ENCODE measurements at places on chromosomes 6 and 20.

GRCh38 chr20:60627751-60628565, 624.1 kb upstream of the CDH4 start:
- no peak for DNase-seq

GRCh38 chr6:66508433-66508832, 801.4 kb upstream of the EYS start:
- DNase-seq = no peak

GRCh38 chr6:168242111-168242939, 77.3 kb downstream of the DACT2 start:
- DNase-seq = no peak

DNA sequence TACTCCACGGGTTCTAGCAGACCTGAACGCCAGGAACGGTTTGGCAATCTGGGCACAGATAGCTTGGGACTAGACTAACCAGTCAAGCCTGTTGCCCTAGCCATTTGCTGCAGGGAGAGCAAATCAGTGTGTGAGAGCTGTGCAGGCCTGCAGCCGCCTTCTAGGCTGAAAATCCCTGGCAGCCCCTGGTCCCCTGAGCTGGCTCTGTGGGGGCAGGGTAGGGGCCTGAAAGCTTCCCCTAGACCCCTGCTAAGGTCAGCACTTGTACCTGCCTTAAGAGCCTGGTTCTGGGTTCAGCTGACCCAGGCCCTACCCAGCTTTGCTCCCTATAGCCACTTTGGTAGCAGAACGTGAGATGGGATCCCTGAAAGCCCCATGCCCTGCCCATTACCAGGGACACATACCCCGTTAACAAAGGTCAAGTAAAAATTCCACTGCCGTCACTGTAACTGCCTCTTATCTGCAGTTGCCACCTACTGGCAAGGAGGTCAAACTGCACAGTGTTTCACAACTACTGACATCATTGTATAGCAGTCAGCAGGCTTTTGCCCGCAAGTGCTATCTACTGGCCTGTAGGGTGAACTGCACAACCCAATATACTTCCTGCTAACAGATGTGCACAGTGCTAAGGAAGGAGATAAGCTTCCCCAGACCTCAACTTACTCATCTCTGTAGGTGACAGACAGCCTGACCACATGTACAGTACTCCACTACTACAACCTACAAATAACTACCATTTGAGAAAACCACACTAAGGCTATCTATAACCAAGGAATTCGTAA, 95.1 kb upstream of the OLIG3 start:
- no peak for DNase-seq

Data from DMS79 (cell line).